Fibroblast of skin of left quadriceps (primary cell): ENCODE measurements at places on chromosomes 1 and 21.

- peak; percentile 5 for DNase-seq
These were observed 7.4 kb downstream of the WNT3A start for GRCh38 chr1:228013935-228014930.

DNA sequence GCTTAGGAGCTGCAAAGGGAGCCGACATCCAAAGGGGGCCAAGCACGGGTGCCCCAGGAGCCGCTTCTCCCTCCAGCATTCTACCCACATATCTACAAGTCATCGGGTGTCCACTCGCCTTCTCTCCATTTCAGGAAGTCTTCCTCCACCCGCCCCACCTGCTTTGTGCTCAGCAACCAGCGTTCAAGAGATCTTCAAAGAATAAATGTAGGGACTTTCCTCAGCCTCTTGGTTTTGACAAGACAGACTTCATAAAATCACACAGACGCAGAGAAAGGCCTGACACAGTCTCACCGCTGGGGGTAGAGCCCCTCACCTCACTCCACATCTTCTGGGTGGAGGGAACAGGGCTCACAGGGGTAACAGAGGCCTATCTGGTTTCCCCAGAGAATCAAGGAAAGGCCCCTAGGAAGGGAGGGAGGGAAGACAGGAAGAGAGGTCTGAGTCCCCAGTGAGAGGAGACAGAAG is 49.5 kb downstream of the SSBP3 start:
- DNase-seq: no peak

GRCh38 chr1:158952416-158952815 is 21.1 kb downstream of the PYHIN1 start:
- DNase-seq: no peak

GRCh38 chr1:38677311-38677710 is 182.3 kb downstream of the RRAGC start:
- DNase-seq: no peak

GRCh38 chr1:232179896-232180778 is 449.8 kb downstream of the SIPA1L2 start:
- no peak for DNase-seq

DNA sequence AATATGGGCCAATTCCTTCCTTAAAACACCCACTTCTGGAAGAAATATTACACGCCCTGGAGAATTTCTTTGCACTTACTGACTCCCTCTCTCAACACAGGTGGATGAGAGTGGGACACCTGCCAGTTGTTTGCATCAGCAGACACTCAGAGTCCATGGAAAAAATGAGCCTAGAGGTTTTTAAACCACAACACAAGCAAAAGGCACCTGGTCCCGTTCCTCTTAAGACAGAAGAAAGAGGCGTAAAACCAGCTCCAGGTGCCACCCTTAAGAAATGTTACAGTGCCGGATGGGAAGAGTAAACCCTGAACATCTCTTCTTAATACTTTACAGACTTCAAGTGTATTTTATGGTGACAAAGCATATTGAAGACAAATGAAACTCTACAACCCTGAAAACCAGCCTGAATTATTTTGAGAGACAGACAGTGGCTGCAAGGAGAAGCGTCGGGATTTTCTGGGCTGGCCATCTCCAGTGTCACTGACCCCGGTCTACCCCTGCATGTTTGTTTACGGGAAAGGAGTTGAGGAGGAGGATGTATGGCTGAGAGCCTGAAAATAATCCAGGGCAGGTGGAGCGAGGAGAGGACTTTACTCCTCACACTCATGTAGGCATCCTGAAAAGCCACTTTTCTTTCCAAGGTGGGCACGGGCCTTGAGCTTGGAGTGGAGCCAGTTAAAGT is 7.8 kb upstream of the RIPK4 start:
- no peak for DNase-seq

DNA sequence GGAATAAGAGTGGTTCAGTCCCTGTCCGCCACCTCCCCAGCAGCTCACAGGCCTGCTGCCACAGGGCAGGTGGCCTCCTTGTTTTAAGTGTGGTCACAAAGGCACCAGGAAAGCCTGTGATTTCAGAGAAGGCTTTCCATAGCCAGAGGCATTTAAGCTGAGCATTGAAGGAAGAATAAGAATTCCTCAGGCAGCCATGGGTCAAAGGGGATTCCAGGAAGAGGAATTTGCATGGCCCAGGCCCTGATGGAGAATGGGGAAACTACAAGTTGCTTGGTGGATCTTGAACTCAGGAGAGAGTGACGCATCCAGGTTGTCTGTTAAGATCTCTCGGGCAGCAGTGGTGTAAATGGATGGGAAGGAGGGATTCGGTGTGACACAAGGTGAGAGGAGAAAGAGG is 66.7 kb downstream of the KLHDC7A start:
- DNase-seq: no peak

DNA sequence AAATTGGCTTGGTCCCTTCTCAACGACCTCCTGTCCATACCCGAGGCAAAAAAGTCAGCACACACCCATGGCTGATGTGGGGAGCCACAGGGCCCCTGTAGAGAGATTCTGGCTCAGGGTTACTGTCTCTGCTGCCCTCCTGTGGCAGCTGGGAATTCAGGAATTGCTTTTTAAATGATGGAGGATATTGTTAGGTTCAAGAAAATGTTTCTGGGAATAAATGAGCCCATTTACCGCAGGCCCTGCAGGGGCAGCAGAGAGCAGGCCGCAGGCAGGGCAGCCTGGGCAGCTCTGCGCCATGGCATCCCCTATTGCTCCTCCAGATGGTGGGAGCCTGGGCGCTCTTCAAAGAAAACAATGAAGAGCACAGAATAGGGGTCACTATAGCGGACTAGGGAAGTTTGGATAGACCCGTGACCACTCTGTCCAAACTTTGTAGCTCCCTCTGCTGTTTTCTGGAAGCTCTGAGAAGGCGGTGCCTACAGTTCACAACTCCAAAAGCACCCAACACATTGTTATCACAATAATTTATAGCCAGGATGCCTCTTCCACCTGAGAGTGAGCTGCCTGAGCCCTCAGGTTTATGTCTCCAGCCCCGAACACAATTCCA is 201.1 kb downstream of the BACH1 start:
- no peak for DNase-seq

GRCh38 chr1:95084317-95085176 is 11.8 kb upstream of the ALG14 start:
- DNase-seq: no peak

GRCh38 chr1:157704878-157705277 is 4.3 kb upstream of the FCRL3 start:
- DNase-seq: no peak

DNA sequence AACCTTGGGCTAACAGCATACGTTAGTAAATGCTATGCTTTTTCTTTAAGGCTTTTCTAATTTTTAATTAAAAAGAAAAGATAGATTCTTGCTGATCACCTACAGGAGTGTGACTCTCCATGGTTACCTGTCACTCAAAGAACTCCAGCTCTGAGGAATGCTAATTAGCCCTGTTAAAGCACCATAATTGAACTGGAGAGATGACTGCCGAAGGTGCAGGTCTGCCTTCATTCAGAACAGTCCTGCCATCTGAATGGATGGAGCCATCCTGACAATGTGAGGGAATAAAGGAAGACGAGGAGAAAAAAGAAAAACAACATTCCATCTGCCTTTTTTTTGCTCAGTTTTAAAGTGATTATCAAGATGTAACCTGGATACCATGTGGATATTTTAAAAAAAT is 94.6 kb downstream of the ATP6V1G3 start:
- no peak for DNase-seq

- DNase-seq: no peak
These were observed 12.8 kb downstream of the LGALS8 start for GRCh38 chr1:236536540-236536939.

GRCh38 chr1:197144570-197145325 is 1.7 kb downstream of the ASPM start:
- no peak for DNase-seq

DNA sequence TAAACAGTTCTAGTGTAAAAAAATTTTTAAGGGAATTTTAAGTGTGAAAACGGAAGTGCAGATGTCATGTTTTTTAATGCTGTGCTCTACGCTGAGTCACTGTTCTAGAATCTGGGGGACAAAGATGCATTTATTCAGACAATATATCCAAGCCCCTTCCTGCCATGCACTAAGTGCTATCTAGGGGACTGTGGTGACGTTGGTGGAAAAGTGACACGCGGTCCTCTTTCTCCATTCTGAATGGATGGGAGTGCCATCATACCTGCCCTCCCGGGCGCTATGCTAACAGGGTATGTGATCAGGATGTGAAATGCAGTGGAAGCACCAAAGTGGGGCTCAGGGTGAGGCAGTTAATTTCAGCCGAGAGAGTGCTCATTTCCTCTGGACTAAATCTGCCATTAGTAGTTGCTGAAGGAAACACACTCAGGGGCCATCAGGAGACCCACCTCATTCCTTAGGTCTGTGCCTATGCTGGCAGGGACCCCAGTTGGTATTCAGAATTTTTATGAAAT is 6.6 kb downstream of the C1orf226 start:
- no peak for DNase-seq

- no peak for DNase-seq
These were observed 24.9 kb downstream of the HSPG2 start for GRCh38 chr1:21912038-21912758.

DNA sequence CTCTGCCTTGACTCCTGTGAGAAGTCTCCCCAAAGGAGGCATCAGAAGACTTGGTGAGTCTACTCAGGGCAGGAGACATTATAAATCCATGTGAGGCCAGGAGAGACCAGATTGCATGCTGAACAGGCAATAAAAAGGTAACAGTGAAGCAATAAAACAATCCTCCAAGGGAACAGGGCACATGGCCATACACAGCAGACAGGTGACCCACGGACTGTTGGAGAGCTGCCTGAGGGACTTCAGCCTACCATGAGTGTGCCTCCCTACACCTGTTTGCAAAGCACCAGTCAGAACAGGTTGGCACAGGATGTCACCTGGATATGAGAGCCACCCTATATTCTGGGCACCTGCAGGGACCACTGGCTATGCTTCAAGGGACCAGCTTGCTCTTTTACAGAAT is 67.6 kb downstream of the MAB21L3 start:
- no peak for DNase-seq

- DNase-seq: no peak
These were observed 12.4 kb downstream of the SKI start for GRCh38 chr1:2240270-2241156.
